ENCODE measurements at places on chromosomes 4 and X.
A peak's percentile ranks its signal among the peaks of the same experiment; 100 is the strongest.

- DNase-seq = no peak
Observed at GRCh38 chrX:107714206-107714891, 61.2 kb downstream of the TSC22D3 start.

GRCh38 chr4:38222892-38223291, 262.7 kb downstream of the PTTG2 start:
- DNase-seq = no peak

GRCh38 chr4:159282329-159282728, 179.4 kb downstream of the RAPGEF2 start:
- DNase-seq = no peak

DNA sequence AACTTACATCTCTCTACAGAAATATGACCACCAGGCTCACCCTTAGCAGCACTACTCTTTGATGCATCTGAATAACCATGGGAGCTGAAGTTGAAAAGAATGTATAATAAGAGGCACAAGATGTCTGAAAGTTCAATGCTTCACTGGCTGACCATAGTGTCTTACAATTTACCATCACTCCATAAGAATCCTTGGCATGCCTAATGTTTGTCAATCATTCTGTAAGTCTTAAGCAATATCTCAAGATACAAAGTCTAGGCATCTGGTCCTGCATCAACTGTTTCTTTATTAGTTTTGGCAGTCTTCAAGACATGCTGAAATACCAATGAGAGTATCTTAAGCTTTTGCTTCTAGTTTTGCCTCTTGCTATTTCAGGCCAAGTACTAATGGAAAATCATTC, 755.5 kb downstream of the STIM2 start:
- no peak for DNase-seq

DNA sequence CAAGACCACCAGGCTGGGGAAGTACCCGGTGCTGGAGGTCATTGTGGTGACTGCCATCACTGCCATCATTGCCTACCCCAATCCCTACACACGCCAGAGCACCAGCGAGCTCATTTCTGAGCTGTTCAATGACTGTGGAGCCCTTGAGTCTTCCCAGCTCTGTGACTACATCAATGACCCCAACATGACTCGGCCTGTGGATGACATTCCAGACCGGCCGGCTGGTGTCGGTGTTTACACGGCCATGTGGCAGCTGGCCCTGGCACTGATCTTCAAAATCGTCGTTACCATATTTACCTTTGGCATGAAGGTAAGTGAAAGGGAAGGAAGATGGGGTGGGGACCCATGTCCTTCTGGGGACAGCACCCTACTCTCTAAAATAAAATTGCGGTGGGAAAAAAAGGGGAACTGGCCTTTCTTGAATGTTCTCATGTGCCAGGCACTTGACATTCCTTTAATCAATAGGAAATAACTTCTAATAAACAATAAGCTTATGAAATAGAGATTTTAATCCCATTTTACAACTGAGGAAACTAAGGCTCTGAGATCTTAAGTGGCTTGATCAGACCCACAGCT, 51.6 kb downstream of the CLCN4 start:
- DNase-seq = no peak

GRCh38 chrX:116236666-116237065, 66.1 kb downstream of the AGTR2 start:
- DNase-seq = no peak

GRCh38 chr4:74387790-74388189, 22.8 kb downstream of the EREG start:
- no peak for DNase-seq

DNA sequence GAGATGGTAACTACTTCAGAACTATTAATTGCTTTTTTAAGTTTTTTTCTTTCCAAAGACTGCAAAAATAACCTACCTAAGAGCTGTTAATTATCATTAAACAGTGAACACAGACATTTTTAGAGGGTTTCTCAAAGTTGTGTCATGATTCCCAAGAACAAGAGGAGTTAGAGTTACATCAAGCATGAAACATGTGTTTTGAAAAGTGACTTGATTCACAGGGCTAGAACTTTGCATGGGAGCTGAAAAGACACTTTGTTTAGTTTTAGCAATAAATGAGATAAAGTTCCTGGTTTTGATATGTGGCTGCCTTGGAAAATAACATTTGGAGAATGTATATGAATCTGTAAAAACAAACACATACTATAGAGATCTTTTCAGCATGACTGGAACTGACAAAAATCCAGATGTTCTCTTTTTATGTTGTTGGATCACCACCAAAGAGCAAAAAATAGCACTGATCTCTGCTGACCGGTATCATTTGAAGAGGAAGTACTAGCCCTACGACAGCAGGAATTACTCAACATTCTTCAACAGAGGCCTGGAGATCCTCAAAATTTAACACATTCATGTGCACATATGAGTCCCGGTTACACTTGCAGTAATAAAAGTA, 173.0 kb upstream of the PCDH18 start:
- no peak for DNase-seq

- DNase-seq = no peak
Observed at GRCh38 chr4:18945464-18945863, 923.9 kb upstream of the LCORL start.

- DNase-seq = peak; percentile 48
Observed at GRCh38 chr4:186948361-186949242, 224.9 kb upstream of the FAT1 start.

DNA sequence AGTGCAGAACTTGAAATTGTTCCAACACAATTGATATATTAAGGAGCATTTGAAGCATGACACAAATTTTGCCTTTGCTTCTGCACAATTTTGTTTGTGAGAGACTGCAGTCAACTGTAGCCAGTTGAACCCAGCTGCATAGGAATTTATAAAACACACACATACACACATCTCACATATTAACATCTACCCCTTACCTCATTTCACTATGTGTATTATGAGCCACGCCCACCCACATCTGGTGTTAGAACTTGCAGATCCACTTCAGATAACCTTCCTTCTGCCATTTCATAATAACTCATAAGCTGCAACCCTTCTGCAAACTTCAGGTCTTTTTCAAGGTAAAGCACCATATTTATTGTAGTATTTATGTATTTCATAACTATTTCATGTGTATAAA, 188.1 kb upstream of the WDFY3 start:
- DNase-seq = peak; percentile 75

GRCh38 chr4:140472156-140472555, 25.9 kb downstream of the MGAT4D start:
- no peak for DNase-seq

GRCh38 chr4:155085843-155086530, 122.4 kb upstream of the NPY2R start:
- no peak for DNase-seq

- no peak for DNase-seq
Observed at GRCh38 chr4:7214359-7214758, 22.0 kb downstream of the SORCS2 start.

- DNase-seq = no peak
Observed at GRCh38 chrX:106698693-106699092, 27.8 kb upstream of the RNF128 start.

GRCh38 chrX:3638280-3638873, 75.1 kb downstream of the PRKX start:
- peak; percentile 3 for DNase-seq
